Progenitor cell of endocrine pancreas (in vitro differentiated cells): ENCODE measurements at places on chromosomes 12 and 14. TPM values are rescaled to one million over a fixed set of nuclear protein-coding genes. Genes with fewer than 3 reads are reported as not detected.

DNA sequence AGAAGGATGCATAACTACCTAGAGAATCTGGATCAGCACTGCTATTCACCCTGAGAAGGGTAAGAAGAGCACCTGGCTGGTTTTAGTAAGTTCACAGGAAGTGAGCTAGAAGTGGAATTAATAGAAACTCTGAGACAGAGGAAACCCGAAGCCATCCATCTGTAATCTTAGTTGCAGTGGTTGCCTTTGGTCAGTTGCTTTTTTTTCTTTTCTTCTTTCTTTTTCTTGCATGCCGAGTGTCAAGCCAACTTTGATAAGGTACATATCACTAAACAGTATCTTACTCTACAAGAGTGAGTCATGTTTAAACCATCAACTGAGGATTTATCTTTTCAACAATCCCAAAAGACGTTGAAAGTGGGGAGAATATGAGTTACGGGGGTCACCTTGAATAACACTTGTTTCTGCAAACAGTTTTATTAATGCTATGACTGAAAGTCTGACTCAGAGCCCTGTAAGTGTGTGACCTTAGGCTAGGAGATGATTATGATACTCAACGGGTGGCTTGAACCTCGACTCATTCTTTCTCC is 26.7 kb downstream of the C12orf75 start:
- DNase-seq, result no peak

- peak; percentile 73 for DNase-seq
Observed at GRCh38 chr12:30823156-30823699, 68.5 kb upstream of the CAPRIN2 start.

The BICDL1 gene
- 11.1 and 11.7 TPM in 2 replicates for total RNA-seq

- no peak for DNase-seq
Observed at GRCh38 chr12:40874868-40875267, 182.6 kb downstream of the CNTN1 start.

GRCh38 chr14:52254086-52254485 is 13.4 kb upstream of the PTGDR start:
- DNase-seq, result no peak

DNA sequence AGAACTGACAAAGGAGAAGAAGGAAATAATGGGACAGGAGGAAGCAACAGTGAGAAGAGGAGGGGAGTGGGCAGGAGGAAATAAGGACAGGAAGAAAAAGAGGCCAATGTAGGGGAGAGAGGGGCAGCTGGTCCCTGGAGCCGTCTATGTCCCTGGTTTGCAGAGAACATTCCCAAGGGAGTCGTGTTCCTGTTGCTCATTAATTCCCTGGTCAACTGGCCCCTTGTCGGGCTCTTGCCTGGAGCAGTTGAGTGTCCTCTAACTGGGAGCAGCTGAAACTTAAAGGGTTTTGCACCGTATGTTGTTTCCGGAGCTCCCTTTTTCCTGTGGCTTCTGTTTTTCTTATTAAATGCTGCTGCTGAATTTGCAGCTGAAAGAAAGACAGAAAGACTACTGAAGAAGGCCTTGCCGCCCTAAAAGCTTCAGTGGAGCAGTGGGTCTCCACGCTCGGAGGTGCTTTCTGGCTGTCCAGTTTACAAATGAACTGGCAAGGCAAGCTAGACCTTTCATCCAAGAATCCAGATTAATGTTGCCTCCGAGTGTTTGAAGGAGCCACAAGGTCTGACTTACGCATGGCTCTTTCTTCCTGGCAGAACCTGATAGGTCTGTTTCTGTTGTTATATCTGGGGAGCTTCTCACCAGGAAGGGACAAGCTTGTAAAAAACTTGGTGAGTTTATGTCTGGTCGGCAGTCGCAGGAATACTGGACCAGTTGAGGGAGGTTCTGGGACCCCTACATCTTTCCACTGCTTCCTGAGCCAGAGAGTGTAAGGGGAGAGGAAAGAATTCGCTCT is 146.2 kb upstream of the RFLNA start:
- DNase-seq, result no peak

The C12orf54 gene
- not detected in 2 replicates for total RNA-seq

The FRS2 gene
- 42.3 and 42.6 TPM in 2 replicates for total RNA-seq

The GRIN2B gene
- 0.07 TPM in 1 of 2 replicates, not detected in the other for total RNA-seq

GRCh38 chr12:107515446-107515958 is 170.1 kb upstream of the PWP1 start:
- no peak for DNase-seq

- no peak for DNase-seq
Observed at GRCh38 chr12:109832541-109833306, 474 bp downstream of the TRPV4 start.

GRCh38 chr14:81177225-81177624 is 43.5 kb downstream of the GTF2A1 start:
- no peak for DNase-seq

GRCh38 chr12:69828897-69829296 is 3.9 kb downstream of the MYRFL start:
- DNase-seq, result no peak

DNA sequence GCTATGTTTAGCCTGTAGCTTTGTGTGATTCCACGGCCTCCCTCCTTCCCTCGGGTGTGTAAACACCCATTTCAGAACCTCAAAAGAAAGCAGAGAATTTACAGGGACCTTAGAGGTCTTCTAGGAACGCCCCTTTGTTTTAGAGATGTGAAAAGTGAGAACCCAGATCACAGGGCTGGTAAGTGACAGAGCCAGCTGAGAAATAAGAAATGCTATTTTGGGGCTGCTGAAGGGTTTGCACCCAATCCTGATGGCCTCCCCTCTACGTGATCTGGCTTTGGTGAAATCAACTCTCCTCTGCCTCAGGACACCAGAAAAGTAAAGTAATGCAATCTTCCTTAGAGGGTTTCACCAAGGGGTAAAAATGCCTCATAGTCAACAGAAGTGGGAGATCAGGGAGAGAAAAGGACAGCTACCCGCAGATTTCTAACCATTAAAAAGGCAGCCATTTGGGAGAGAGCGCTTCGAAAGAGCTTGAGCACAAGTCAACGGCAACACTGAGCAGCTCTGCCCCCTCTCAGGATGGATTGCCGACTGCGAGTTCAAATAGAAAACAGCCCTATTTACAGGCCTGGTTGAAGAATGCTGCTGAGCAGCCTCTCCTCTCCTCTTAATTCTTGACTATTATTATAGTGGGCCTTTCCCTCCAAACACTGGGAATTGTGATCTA is 78.5 kb upstream of the RASSF3 start:
- DNase-seq, result no peak

DNA sequence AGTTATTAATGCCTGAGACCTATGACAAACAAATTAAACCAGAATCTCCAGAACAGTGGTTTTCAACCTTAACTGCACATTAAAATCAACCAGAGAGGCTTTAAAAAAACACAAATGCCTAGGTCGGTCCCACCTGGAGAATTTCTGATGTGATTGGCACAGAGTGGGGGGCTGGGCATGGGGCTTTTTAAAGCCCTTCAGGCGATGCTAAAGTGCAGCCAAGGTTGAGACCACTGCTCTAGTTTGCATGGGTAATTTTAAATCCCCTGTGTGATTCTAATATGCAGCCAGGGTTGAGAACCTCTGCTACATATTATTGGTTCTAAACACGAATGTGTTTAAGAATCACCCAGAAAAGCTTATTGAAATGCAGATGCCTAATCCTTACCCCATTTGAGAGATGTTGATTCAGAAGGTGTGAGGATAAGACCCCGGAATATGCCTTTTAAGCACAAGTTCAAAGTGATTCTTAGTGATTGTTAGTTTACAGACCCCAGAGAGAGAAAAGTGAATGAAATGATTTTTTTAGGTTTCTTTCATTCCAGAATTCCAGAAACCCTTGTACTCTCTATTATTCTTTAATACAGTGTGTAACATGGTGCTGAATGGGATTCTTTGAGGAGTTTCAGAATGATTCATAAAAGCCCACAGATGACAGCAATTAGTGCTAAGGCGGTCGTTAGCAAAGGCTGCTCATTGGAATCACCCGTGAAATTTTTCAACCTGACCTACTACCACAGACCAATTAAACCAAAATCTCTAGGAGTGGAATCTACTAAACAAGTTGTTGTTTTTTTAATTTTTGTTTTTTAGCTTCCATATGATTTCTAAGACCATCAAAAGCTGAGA is 44.9 kb downstream of the LIN7A start:
- no peak for DNase-seq

DNA sequence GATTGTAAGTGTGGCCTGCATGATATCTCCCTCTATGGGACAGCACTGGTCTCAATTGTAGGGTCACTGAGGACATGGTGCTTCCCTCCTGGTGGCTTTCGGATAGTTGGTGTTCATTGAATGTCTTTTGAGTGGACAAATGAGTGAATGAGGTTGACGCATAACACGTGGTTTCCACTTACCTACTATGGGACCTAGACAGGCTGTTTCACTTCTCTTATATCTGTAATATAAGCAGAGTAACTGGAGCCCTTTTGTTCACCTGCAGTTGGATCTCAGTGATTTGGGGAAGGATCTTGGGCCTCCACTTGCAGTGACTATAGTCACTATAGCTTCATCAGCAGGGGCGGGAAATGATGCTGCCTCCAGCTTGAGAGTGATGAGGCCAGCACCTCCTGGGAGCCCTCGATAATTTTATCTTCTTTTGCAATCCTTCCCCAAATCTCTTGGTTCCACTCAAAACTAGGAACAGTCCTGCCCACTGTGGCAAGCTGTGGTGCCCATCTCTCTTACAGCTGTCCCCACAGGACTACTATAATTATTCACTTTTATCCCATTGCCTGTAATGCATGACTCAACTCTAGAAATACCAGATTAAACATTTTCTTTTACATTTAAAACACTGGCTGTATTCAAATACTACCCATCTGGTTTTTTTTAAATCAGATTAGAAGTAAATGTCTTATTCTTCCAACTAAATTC is 242.9 kb downstream of the CHST11 start:
- DNase-seq, result no peak

DNA sequence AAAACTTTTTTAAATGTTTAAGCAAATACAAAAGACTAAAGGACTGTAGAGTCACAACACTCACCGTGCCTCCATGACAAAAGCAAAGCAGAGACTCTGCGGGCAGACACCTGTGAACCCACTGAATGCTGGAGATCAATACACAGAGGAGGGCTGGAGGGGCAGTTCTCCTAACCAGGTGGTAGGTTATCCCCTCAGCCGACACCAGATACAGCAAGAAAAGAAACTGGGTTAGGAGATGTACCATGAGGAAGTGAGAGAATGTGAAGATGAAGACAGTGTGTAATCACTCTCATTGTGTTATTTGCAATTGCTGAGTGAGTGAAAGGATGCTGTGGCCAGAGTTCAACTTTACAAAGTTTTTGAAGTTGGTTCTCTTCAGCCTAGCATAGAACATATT is 480.3 kb downstream of the BCL11B start:
- DNase-seq, result no peak

DNA sequence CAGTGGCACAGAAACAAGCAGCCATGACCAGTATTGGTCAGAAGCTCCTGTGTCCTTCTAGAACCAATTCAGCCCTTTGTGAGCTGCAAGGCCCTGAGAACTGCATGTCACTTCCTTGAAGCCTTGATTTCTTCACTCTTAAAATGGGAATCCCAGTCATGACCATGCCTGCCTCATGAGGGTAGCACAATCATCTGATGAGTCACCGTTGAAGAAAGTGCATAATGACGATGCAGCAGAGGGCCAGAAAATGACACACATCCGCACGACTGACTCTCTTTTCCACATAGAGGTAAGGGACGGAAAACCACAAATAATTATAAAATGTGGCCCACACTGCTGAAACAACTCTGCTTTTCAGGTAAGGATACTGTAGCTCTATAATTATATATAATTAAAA is 777.4 kb downstream of the BCL11B start:
- DNase-seq, result no peak

GRCh38 chr14:37819155-37820015 is 224.0 kb downstream of the TTC6 start:
- no peak for DNase-seq

GRCh38 chr12:132593938-132594358 is 16.4 kb downstream of the LRCOL1 start:
- DNase-seq, result peak; percentile 70
